A549 treated with Mapracorat at 1 μM for 4 hours (cell line): ENCODE measurements at places on chromosomes 3 and 15. TPM values are rescaled to one million over a fixed set of nuclear protein-coding genes. Genes with fewer than 3 reads are reported as not detected.

IMPG2 gene
- 0.01 to 0.02 TPM (median 0.02 TPM) in 3 of 5 replicates, not detected in the others for total RNA-seq

MINAR1 gene
- total RNA-seq, result 0.30 to 0.57 TPM (median 0.47 TPM) in 5 replicates

TMEM42 gene
- total RNA-seq, result 7.3 to 12.5 TPM (median 11.5 TPM) in 5 replicates

NDN gene
- 0.08 to 0.13 TPM in 2 of 5 replicates, not detected in the others for total RNA-seq

HEMK1 gene
- 4.0 to 7.5 TPM (median 5.8 TPM) in 5 replicates for total RNA-seq
